NCI-H524 treated with DMSO at 0.1 percent for 48 hours (cell line): ENCODE measurements at places on chromosomes 3 and 15.

GRCh38 chr3:142723665-142723967 lies 218 bp upstream of the TRPC1 start:
- DNase-seq = peak; percentile 56

DNA sequence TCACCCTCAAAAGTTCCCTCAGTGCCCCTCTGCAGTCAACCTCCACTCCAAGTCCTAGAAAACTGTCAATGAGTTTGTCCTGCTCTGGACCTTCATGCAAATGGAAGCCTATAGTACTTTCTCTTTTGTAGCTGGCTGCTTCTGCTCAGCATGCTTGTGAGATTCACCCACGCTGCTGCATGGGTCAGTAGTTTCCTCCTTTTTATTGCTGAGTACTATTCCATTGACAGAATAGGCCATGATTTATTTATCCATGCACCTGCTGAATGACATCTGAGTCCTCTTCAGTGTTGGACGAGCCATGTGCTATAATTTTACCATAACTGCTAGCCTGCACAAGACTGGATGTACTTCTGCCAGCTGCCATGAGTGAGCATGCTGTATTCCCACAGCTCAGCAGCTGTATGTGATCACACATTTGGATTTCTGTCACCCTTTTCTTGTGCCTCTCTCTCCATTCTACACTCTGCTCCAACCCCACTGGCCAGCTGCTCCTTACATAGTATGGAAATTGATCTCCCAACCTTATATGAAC lies 26.3 kb downstream of the CDCP1 start:
- DNase-seq = no peak

GRCh38 chr15:62104401-62104800 lies 37.6 kb downstream of the C2CD4A start:
- DNase-seq = no peak

- no peak for DNase-seq
Measured at GRCh38 chr3:189232790-189233189, 61.0 kb downstream of the TPRG1 start.

- DNase-seq = no peak
Measured at GRCh38 chr15:29538044-29538443, 268.4 kb upstream of the NSMCE3 start.

GRCh38 chr3:146227486-146227885 lies 23.4 kb downstream of the PLSCR4 start:
- DNase-seq = no peak

- DNase-seq = no peak
Measured at GRCh38 chr3:123685780-123686179, 100.9 kb upstream of the HACD2 start.

DNA sequence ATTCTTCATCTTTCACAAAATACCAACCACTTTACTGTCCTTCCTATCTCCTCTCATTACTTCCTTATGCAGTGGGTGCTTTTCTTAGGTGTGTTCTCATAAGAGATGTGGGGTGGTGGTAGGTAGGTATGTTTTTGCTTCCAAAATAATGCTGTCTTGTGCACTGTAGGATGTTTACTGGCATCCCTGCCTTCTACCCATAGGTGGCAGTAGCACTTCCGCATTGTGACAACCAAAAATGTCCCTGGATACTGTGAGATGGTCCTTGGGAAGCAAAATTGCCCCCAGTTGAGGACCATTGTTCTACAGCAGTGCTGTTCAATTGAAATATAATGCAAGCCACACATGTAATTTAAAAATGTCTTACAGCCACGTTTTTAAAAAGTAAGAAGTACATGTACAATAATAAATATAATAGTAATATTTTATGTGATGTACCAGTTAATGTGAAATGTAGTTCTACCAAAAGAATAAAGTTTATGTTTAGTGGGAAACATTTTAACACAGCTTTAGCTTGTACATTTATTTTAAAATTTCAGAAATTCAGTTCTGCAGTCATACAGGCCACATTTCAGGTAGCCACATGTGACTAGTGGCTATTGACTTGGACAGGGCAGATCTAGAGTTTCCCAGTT lies 75.2 kb downstream of the NEO1 start:
- no peak for DNase-seq

GRCh38 chr3:194142156-194142910 lies 6.4 kb downstream of the HES1 start:
- DNase-seq = no peak

- no peak for DNase-seq
Measured at GRCh38 chr3:118000219-118000618, 1034.4 kb downstream of the IGSF11 start.

GRCh38 chr3:170077361-170077760 lies 39.6 kb downstream of the GPR160 start:
- DNase-seq = no peak

GRCh38 chr3:37245003-37245402 lies 70.6 kb upstream of the LRRFIP2 start:
- DNase-seq = no peak

DNA sequence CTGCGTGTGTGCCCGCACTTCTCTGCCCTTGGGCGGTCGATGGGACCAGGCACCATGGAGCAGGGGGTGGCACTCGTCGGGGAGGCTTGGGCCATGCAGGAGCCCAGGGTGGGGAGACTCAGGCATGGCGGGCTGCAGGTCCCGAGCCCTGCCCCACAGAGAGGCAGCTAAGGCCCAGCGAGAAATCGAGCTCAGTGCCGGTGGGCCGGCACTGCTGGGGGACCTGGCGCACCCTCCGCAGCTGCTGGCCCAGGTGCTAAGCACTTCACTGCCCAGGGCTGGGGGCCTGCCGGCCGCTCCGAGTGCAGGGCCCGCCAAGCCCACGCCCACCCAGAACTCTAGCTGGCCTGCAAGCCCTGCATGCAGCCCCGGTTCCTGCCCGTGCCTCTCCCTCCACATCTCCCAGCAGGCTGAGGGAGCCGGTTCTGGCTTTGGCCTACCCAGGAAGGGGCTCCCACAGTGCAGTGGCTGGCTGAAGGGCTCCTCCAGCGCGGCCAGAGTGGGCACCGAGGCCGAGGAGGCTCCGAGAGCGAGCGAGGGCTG lies 553 bp upstream of the RTP4 start:
- DNase-seq = no peak

DNA sequence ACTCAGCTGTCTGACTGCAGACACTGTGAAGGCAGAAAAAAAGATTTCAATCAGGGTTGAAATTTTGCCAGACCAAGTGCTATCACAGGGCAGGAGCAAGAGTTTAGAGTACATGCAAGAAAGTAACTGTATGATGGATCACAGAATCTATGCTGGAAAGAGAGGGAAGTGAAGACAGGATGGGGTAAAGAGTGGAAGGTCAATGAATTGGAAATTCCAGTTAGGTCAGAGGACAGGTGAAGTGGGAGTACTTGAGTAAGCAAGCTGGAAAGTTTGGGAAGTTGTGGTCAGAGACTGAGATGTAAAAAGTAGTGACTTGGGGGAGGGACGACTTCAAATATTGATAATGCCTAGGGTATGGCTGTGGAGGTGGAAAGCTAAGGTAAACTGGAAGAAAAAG lies 7.2 kb downstream of the SPG11 start:
- no peak for DNase-seq

GRCh38 chr3:116226266-116226665 lies 219.0 kb downstream of the LSAMP start:
- peak; percentile 3 for DNase-seq

DNA sequence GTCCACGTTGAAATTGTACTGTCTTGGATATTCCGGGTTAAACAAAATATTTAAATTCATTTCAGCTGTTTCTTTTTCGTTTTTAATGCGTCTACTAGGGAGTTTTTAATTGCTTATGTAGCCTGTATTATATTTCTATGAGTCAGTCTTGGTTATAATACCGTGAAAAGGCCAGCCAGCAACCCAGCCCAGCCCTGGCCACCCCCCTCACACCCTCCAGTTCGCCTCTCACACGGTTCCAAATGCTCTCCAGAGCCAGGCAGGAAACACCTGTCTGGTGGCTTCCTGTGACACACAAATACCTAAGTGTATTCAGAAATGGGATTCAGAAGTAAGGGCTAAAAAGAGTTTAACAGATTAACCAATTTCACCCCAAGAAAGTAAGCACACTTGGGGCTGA lies 4.4 kb downstream of the SH3BP5 start:
- DNase-seq = no peak

DNA sequence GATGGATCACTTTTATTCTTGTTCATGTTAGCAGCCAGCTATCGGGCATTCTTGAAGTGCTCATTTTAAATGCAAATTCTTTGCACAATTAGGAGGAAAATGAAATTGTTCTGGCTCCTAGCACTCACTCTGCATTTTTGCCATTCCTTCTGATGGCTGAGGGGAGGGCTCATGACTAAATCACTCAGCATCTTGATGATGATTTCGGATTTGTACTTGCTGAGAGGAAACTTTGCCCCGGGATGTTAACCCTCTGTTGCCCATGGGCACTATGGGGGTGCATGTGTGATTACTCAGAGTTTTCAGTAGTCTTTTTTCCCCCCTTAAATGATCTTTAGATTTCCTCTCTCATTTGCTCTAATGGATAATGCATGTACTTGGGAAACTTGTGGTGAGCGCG lies 299.6 kb upstream of the C2CD4B start:
- no peak for DNase-seq

GRCh38 chr3:36756269-36756668 lies 8.1 kb downstream of the DCLK3 start:
- no peak for DNase-seq

GRCh38 chr3:159964166-159964973 lies 24.3 kb upstream of the IL12A start:
- DNase-seq = no peak

DNA sequence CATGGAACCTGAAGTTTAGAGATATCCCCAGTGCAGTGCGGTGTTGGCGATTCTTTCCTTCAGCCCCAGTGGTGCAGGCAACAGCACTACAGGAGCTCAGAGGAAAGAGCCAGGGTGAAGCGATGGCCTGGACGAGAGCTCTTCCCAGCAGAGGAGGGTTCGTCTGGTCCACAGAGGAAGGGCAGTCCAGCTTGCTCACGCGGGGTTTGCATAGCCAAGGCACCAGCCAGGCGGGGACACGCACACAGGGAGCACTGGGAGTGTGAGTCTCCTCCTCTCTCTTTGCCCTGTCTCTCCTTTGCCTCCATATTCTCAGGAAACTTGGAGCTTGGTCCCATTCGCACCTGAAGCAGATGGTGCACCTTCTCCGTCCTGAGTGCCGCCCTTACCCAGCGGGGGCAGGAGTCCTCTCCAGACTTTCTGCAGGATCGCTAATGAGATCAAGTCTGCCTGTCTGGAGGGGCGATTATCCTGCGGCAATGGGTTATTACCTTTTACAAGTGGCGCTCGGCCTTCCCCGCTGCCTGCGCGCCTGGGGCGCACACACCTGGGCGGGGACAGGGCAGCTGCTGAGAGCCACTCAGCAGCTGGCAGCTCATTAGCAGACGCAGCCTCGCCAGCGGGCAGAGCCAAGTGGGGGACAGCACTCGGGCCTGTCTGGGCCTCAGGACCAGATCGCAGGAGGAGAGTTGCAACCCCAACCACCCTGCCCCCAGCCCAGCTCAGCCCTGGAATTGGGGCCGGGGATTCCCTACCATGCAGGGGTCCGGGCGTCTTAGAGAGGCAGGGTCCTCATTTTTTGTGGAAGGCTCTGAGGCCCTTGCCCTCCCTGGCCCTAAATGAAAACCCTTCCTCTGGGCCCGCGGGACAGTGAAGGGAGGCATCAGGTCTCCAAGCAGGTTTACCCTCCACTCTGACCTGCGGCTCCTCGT lies 119.0 kb upstream of the MEF2A start:
- DNase-seq = peak; percentile 95

- no peak for DNase-seq
Measured at GRCh38 chr3:107916171-107916570, 174.7 kb downstream of the CD47 start.

DNA sequence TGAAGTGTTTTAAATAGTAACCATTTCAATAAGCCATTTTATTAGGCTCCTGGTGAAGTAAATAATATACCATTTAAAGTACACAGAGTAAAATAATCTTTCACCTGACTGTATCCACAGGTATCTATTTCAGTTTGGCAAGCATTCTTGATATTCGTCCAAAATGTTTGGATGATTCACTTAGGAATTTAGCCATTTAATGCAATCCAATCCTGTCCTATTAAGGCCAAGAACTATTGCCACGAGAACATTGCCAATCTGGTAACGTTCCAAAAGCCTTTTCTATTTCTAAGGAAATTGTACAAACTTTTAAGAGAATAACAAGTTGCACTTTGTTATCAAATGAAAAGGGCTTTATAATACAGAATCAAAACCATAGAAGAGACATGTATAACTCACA lies 209.8 kb upstream of the THRB start:
- DNase-seq = no peak

GRCh38 chr3:23546181-23546580 lies 259.6 kb upstream of the UBE2E1 start:
- no peak for DNase-seq

- DNase-seq = no peak
Measured at GRCh38 chr3:46865546-46865945, 2.3 kb upstream of the MYL3 start.

GRCh38 chr3:171255236-171255806 lies 204.9 kb downstream of the TNIK start:
- no peak for DNase-seq

GRCh38 chr3:186217820-186218164 lies 108.9 kb upstream of the ETV5 start:
- DNase-seq = peak; percentile 47

DNA sequence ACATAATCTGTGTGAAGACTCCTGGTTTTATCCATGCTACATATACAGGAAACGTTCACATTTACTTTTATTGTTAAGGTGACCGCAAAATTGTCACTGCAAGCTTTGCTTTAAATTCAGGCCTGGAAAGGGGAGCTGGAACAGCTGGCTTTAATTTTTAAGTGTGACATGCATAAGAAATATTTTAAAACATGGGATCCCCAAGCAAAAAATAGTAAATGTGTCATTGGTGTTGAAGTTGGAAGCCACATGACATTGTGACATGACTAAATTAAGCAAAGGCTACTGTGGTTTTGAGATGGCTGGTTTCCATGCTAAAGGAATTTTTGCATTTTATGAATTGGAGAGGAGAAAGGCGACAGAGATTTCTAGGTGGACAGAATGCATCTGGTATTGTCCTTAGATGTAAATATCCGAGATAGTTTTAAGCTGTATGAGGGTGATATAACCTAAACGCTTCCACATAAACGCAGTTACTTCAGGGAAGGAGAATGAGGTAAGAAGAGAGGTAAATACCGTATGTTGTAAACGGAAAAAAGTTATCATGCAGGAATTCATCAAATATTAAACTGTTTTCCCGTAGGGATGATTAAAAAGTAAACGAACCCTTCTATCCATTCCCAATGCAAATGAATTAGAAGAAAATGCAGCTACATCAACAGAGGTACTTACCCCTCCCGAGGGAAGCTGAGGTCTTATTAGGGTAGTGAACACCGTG lies 927 bp upstream of the FYTTD1 start:
- no peak for DNase-seq
